ENCODE measurements at places on chromosomes 4 and X. TPM values are rescaled to one million over a fixed set of nuclear protein-coding genes. Genes with fewer than 3 reads are reported as not detected.
A peak's percentile ranks its signal among the peaks of the same experiment; 100 is the strongest.

DNA sequence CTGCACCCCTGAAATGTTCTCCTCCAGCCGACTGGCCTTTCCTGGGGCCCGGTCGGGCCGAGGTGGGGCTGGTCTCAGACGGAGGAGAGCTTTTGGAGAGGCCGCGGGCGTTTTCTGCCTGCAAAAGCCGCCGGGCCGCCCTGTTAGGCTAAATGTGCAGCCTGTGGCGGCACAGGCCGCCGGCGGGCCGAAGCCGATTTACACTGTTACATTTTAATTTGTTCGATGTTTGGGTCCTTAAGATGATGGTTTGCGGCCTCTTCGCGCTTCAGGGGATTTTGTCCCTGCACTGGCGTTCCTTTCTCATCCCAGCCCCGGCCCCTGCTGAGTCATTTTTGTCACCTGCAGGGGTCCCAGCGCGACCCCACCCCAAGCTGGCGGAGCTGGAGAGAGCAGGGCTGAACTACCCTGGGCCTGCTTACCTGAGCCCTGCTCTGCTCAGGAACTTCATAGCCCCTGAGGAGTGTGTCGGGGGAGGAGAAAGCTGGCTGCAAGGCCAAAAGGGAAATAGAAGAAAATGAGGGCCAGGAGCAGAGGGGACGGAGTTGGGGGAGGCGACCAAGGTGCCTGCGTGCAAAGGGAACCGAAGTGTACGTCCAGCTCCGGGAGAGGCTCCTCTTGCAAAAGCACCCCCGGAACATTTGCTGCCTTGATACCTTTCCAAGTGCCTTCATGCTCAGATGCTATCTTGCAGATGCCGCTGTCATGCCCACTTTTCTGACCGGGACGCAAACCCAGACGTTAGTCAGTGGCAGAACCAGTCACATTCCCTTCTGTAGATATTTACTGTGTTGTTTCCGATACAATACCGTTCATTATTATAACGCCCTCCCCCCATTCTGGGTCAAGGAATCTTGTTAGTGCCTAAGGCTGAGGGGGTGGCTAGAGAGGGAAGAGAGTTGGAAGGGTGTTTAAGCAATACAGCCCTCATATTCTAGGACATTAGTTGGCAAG, 977 bp upstream of the RBBP7 start:
- peak overlapping the region; percentile 92 for H3K4me3 ChIP-seq
- DNase-seq, result peak; percentile 73
- peak overlapping the region; percentile 85 for H3K27ac ChIP-seq
- H3K27me3 ChIP-seq, result no peaks in the 10 kb centered on the region
- H3K36me3 ChIP-seq, result peaks cover 27% of the 10 kb centered on the region

GAGE12E gene
- total RNA-seq, result not detected

DNA sequence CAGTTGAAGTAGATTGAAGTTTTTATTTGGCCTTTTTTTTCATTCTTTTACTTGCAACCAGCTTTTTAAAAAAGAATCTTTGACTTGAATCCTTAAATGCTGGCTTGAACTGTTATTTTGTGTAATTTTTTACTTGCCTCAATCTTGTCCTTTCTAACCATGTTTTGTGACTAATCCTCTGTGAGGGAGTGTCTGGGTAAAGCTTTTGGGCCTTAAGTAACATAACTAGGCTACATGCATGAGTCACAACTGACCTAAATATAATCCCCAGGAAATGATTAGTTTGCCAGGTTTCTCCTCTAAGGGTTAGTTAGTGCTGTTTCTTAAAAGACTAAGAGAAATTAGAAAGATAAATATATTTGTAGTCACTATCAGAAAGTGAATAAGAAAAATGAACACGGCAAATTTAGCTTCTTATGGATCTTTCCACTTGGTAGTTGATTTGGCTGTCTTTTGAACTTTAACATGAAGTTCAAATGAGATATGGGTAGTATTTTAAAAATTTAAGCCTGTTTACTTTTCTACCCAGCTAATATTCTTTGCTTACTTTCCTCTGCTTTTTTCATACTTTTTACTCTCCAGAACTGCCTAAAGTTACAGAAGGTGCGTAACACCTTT, 13.0 kb downstream of the EXOC1 start:
- no peaks in the 10 kb centered on the region for H3K4me1 ChIP-seq
- DNase-seq, result no peak
- no peak overlapping the region for H3K27ac ChIP-seq
- H3K27me3 ChIP-seq, result no peaks in the 10 kb centered on the region
- H3K4me3 ChIP-seq, result no peak overlapping the region

DNA sequence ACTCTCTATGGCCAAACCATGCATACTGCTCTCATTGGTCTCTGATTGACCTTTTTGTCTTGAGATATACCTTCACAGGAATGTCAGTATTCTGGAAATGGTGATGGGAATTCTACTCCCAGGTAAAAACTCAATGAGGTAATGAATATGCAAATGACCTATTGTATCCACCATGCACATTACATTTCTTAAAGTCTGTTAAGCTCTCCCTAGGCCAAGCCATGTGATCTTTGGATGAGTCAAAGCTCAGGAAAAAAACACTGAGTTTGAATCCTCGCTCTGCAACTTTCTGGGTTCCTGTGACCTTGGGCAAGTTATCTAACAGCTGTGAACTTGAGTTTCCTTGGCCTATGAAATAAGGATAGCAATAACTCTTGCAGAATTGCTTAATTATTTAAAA, 175.4 kb downstream of the PPP1R2C start:
- H3K27me3 ChIP-seq, result no peaks in the 10 kb centered on the region
- H3K4me3 ChIP-seq, result no peak overlapping the region
- no peak overlapping the region for H3K27ac ChIP-seq
- H3K4me1 ChIP-seq, result peaks cover 2% of the 10 kb centered on the region
- no peak for DNase-seq

DNA sequence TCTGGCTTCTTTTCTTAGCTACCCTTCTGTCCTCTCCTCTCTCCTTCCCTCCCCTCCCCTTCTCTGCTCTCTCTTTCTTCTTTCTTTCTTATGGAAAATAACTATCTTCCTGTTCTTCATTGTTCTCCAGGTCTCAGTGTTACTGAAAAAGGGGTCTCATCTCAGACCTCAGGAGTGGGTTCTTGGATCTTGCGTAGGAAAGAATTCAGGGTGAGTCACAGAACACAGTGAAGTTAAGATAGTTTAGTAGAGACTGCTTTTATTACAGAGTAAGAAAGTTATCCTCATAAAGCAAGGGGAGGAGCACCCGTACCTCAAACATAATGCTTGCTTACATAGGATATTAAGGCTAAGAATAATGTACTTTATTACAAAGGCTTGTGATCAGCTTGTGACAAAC, 31.8 kb upstream of the CWH43 start:
- H3K27ac ChIP-seq, result peak overlapping the region; percentile 28
- no peak for DNase-seq
- H3K4me1 ChIP-seq, result no peaks in the 10 kb centered on the region
- peak overlapping the region; percentile 18 for H3K4me3 ChIP-seq

- no peaks in the 10 kb centered on the region for H3K27me3 ChIP-seq
- H3K36me3 ChIP-seq, result no peaks in the 10 kb centered on the region
- H3K4me1 ChIP-seq, result no peaks in the 10 kb centered on the region
- no peak overlapping the region for H3K27ac ChIP-seq
Measured at GRCh38 chrX:16082470-16083085, 40.8 kb upstream of the GRPR start.

EMCN gene
- not detected for total RNA-seq

- H3K27ac ChIP-seq, result no peak within 1 kb of the TSS
- peak within 1 kb of the TSS; percentile 94 for H3K4me3 ChIP-seq
- peak; percentile 85 for DNase-seq
- H3K4me1 ChIP-seq, result 0 out of 2 replicates have a peak, but pooled peaks cover 4% of the 10 kb centered on the region
- H3K36me3 ChIP-seq, result no peaks in the 10 kb centered on the region
Measured at GRCh38 chr4:156971676-156972378, at the start of gene PDGFC. PDGFC (minus strand) TSS chr4:156971799; CDS start chr4:156970903, 896 bp downstream.

NOX1 gene
- total RNA-seq, result not detected

- H3K27me3 ChIP-seq, result no peaks in the 10 kb centered on the region
- no peak overlapping the region for H3K4me3 ChIP-seq
- peak; percentile 82 for DNase-seq
- peaks cover 1% of the 10 kb centered on the region for H3K36me3 ChIP-seq
Measured at GRCh38 chrX:16436348-16437188, 213.4 kb upstream of the S100G start.

NAA11 gene
- not detected for total RNA-seq

SCLT1 gene
- total RNA-seq, result 10.5 TPM

GRCh38 chrX:101419489-101419888, 11.5 kb downstream of the HNRNPH2 start:
- no peaks in the 10 kb centered on the region for H3K27me3 ChIP-seq
- peak overlapping the region; percentile 83 for H3K4me3 ChIP-seq
- H3K36me3 ChIP-seq, result peaks cover 23% of the 10 kb centered on the region
- H3K27ac ChIP-seq, result no peak overlapping the region

SSX2B gene
- not detected for total RNA-seq

DNA sequence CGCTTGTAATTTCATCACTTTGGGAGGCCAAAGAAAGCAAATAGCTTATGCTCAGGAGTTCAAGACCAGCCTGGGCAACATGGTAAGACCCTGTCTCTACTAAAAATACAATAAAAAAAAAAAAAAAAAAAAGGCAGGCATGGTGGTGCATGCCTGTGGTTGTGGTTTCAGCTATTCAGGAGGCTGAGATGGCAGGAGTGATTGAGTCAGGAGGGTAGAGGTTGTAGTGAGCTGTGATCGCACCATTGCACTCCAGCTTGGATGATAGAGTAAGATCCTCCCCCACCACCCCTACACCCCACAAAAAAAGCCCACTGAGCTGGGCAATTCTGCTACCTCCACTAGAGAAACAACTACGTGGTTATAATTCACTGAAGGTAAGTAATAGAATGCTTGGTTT, 118.8 kb upstream of the PCDH18 start:
- no peak overlapping the region for H3K4me3 ChIP-seq
- DNase-seq, result no peak
- H3K27ac ChIP-seq, result no peak overlapping the region
- no peaks in the 10 kb centered on the region for H3K27me3 ChIP-seq

MAOB gene
- total RNA-seq, result 1.4 TPM

GRCh38 chr4:77496457-77496856, 109.2 kb upstream of the CXCL13 start:
- no peak overlapping the region for H3K4me3 ChIP-seq
- DNase-seq, result no peak
- no peaks in the 10 kb centered on the region for H3K4me1 ChIP-seq
- no peaks in the 10 kb centered on the region for H3K36me3 ChIP-seq
- no peaks in the 10 kb centered on the region for H3K27me3 ChIP-seq

DNA sequence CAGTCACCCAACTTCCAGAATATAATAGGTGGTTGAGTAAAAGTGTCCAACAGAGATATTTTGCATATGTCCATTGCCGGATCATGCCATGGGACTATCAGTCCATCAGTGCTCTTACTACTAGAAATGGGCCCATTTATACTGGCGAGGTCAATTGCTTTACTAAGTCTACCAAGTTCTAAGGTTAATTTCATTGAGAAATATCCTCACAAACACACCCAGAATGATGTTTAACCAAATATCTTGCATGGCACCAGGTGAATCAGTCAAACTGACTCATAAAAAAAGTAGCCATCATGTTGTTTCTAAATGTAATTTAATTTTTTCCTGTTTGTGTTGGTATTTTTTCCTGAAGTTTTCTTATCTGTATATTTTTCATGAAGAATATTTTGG, 1217.0 kb downstream of the RAPGEF2 start:
- H3K27ac ChIP-seq, result no peak overlapping the region
- H3K27me3 ChIP-seq, result no peaks in the 10 kb centered on the region
- no peak overlapping the region for H3K4me3 ChIP-seq
- H3K4me1 ChIP-seq, result no peaks in the 10 kb centered on the region
- no peak for DNase-seq

DNA sequence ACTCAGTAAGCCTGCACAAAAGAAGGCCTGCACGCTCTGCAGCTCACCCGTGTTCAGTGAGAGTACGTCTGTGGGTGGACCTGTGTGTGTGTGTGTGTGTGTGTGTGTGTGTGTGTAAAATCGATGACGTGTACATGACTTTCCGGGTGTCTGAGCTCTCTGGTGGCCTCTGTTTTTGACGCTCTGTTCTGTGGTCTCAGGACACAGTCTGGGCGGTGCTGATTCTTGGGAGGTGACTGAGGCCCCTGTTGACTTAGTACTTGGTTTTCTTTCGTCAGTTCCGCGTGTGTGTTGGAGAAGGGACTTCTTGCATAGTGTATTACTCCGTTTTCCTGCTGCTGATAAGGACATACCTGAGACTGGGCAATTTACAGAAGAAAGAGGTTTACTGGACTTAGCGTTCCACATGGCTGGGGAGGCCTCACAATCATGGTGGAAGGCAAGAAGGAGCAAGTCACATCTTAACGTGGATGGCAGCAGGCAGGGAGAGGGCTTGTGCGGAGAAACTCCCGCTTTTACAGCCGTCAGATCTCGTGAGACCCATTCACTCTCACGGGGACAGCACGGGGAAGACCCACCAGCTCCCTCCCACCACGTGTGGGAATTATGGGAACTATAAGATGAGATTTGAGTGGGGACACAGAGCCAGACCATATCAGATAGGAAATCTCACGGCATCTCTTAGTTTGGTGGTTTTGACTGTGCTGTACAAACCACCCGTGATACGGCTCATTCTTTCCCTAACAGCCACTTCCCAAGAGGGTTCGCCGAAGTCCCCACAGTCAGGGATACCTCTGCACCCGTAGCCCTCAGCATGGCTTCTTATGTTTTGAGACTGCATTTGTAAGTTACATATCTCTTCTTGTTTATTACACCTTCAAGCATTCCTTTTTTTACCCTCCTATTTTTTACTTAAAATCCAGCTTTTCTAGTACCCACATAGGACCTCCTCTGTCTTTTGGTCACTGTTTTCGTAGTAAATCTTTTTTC, 24.5 kb downstream of the UVSSA start:
- H3K36me3 ChIP-seq, result peaks cover 10% of the 10 kb centered on the region
- H3K4me1 ChIP-seq, result no peaks in the 10 kb centered on the region
- DNase-seq, result no peak
- H3K27ac ChIP-seq, result no peak overlapping the region
- no peak overlapping the region for H3K4me3 ChIP-seq

BEX1 gene
- 51.7 TPM for total RNA-seq

- H3K27ac ChIP-seq, result no peak overlapping the region
- no peaks in the 10 kb centered on the region for H3K36me3 ChIP-seq
- H3K27me3 ChIP-seq, result no peaks in the 10 kb centered on the region
- no peaks in the 10 kb centered on the region for H3K4me1 ChIP-seq
Measured at GRCh38 chr4:155391932-155392331, 15.2 kb upstream of the MAP9 start.

DNA sequence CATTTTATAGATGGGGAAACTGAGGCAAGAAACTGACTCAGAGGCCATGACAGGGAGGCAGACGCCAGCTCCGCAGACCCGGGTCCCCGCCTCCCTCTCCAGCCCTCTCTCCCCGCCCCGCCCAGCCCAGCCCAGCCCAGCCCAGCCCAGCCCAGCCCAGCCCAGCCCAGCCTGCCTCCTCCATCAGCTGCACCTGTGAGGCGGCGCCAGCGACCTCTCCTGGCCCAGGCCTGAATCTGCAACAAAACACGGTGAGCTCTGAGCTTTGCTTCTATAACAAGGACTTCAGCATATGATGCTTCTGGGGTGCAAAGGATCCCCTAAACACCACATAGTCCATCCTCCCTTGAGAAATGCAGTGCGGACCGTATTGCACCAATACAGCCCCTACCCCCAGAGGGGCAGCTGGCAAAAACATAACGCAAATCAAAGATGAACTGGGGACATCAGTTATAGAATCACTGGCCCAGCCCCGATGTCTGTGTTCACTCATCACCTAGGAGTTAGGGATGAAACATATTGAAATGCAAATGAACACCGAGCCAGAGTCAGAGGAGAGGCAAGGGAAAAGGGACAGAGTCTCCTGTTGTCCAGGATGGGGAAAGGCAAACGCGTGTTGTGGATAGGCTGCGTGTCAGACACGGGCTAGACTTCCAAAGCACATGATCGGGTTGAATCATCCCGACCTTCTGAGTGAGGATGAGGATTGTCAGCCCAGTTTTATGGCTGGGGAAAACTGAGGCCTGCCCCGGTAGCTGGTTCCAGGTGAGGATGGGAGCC, 216.1 kb upstream of the PSAPL1 start:
- no peak overlapping the region for H3K27ac ChIP-seq
- no peaks in the 10 kb centered on the region for H3K27me3 ChIP-seq
- H3K4me1 ChIP-seq, result peaks cover 2% of the 10 kb centered on the region
- no peak overlapping the region for H3K4me3 ChIP-seq
- peak; percentile 85 for DNase-seq

Data from H9 (cell line).